ENCODE measurements at places on chromosomes 11 and 22.

- DNase-seq, result no peak
Measured at GRCh38 chr22:25389541-25389919, 170.1 kb downstream of the CRYBB2 start.

GRCh38 chr11:128596250-128596649 lies 8.9 kb upstream of the ETS1 start:
- DNase-seq, result no peak

DNA sequence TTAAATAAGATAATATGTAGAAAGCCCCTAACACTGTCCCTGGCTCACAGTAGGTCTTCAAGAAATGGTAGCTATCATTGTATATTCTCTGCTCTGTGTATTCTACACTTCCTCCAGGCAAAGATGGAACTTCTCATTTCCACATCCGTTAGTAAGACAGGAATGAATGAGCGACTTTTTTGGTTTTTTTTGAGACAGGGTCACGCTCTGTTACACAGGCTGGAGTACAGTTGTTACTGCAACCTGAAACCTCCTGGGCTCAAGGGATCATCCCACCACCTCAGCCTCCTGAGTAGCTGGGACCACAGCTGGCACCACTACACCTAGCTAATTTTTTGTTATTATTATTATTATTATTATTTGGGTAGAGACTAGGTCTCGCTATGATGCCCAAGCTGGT lies 2.3 kb upstream of the CLPB start:
- DNase-seq, result no peak

- peak; percentile 91 for DNase-seq
Measured at GRCh38 chr11:57426929-57427726, at the start of gene SLC43A3. Gene SLC43A3 (minus strand): TSS chr11:57427121. CDS start chr11:57426172, 949 bp downstream.

- no peak for DNase-seq
Measured at GRCh38 chr11:72669527-72669926, 4.7 kb downstream of the PDE2A start.

DNA sequence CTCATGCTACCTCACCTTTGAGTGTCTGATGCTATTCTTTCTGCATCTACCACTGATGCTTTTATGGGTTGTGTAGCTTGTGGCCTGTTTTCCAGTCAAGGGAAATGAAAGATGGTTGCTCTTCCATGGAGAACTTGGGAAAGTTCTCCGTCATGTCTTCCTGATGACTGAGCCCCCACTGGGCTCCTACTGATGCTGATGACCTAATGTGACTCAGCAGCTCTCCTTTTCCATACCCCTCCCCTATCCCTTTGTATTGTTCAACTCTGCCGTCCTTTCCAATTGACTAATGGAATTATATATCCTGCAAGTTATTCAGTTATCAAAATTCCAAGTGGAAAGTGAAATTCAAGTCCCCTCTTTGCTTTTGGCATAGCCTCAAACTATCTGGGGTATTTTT lies 44.7 kb downstream of the REXO2 start:
- DNase-seq, result no peak

- no peak for DNase-seq
Measured at GRCh38 chr11:102187416-102188151, 77.3 kb downstream of the YAP1 start.

- DNase-seq, result no peak
Measured at GRCh38 chr22:44256556-44257485, 55.9 kb downstream of the SHISAL1 start.

- DNase-seq, result peak; percentile 74
Measured at GRCh38 chr11:92152245-92152644, 72.4 kb upstream of the FAT3 start.

GRCh38 chr11:721741-722345 lies 15.8 kb downstream of the EPS8L2 start:
- no peak for DNase-seq

DNA sequence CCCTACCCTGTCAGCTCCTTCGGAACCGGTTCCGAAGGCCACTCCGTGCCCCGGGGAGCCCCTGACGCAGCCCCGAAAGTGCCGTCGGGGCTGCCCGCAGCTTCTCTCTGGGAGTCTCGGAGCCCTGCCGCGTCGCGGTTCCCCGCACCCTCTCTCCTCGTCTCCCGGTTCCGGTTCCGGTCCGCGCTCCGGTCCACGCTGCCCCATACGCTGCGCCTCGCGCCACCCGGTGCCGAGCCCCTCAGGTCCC lies 618 bp downstream of the MTA2 start:
- DNase-seq, result peak; percentile 54

- DNase-seq, result peak; percentile 89
Measured at GRCh38 chr11:65651589-65652510, 10.9 kb downstream of the RELA start.

DNA sequence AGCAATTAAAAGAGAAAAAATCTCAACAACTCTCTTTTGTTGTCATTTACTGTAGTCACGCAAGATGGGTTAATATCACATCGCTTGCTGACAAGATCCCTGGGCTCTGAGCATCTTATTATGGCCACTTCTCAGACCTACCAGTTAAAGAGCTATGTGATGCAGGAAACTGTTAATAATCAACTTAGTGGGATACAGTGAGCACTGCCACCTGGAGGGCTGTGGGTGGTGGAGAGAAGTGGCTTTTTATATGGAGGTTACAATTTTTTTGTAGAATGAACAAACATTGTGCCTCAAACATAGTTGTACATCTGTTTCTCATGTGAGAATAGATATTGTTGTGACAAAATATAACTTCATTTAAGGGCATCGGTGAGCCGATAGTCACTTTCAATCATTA lies 181.0 kb downstream of the TENM4 start:
- DNase-seq, result no peak

DNA sequence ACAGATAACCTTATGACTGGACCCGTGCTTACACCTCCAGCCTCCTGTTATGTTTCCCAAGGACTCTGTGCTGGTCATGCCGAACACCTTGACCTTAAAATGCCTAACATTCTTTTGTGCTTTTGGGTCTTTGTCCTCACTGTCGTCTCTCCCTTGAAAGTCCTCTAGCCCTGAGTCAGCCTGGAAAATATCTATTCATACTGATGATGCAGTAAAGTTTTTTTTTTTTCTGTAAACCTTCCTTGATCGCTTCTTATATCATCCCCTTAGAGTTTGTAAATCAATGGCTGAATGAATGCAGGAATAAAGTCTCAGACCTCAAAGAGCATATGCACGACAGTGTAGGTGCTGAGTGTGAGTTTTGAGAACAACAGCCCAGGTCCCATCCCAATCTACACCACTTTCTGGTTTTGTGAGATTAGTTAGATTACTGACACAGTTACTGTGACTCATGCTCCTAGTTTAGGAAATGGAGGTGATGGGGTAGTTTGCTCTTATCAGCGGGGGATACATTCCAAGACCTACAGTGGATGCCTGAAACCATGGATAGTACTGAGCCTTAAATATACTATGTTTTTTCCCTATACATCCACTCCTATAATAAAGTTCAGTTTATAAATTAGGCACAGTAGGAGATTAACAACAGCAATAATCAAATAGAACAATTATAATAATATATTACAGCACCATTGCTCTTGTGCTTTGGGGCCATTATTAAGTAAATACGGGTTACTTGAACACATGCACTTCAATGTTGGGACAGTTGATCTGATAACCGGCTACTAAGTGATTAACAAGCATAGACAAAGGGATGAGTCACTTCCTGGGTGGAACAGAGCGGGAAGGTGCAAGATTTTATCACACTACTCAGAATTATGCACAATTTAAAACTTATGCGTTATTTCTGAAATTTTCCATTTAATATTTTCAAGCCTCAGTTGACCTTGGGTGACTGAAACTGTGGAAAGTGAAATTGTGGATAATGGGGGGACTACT lies 8.6 kb downstream of the TCN1 start:
- DNase-seq, result no peak

- no peak for DNase-seq
Measured at GRCh38 chr11:4203603-4204360, 109.2 kb downstream of the RRM1 start.

DNA sequence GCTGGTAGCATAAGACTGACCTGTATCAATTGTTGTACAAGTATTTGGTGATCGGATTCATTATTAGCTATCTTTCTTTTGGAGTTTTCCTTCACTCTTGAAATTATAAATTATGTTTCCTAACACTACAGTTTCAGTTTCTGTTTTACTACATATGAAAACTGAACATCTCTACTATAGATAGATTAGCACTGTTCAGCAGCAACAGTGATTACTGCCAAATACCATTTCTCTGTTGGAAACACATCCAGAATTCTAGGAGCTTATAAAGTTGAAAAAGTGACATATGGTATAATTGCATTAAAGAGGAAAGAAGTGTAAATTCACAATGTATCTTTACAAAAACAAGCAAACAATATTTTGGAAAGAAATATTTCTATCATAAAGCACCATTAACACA lies 118.5 kb upstream of the GRIA4 start:
- DNase-seq, result no peak

DNA sequence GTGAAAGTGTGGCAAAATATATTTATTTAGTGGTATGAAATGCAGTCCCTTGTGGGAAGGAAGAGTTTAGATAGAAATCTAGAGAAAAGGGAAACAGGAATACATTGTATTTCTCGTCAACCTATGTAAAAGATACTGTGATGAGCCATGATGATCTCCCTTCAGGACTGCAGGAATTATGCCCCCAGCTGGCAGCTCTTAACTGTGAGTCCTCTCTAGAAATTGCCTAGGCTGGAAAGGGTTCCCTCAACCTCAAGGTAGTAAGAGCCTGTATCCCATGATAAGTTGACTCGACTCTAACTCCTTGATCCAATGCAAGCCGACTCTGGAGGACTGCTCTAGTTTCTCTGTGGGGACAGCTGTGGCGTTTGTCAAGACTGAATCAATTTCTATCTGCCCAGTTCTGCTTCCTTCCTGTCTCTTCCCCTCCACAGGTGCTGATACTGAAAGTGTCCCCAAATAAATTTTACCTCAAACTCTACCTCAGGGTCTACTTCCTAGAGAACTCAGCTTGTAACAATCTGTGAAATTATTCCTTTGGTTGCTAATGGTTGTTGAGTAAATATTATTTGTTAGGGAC lies 897.3 kb downstream of the METTL15 start:
- peak; percentile 41 for DNase-seq

DNA sequence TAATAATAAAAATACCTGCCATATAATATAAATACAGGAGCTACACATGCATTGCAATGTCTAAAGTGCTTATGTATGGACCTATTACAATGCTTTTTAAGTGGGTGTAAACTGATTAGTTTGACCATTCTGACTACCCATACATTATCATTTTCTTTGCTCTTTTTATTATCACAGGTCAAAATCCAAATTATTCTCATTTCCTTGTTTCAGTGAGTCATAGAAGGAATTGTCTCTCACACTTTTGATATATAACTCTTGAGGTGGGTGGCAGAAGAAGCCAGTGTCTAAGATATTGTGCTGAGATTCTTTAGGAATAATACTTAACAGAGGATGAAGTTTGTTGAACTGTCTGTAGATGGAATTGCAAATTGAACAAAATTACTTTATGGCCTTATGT lies 35.6 kb downstream of the GAS2 start:
- DNase-seq, result no peak

GRCh38 chr22:38866024-38866398 lies 6.0 kb downstream of the CBX6 start:
- no peak for DNase-seq

GRCh38 chr11:119381181-119381988 lies at the start of gene USP2:
Gene USP2 (minus strand): TSS chr11:119381690. CDS start chr11:119373480, 8,210 bp downstream.
- peak; percentile 83 for DNase-seq

- no peak for DNase-seq
Measured at GRCh38 chr11:64751580-64751979, 7.6 kb upstream of the RASGRP2 start.

- no peak for DNase-seq
Measured at GRCh38 chr11:22577854-22578253, 47.8 kb downstream of the FANCF start.

GRCh38 chr11:82194521-82194920 lies 539.1 kb downstream of the FAM181B start:
- DNase-seq, result no peak

DNA sequence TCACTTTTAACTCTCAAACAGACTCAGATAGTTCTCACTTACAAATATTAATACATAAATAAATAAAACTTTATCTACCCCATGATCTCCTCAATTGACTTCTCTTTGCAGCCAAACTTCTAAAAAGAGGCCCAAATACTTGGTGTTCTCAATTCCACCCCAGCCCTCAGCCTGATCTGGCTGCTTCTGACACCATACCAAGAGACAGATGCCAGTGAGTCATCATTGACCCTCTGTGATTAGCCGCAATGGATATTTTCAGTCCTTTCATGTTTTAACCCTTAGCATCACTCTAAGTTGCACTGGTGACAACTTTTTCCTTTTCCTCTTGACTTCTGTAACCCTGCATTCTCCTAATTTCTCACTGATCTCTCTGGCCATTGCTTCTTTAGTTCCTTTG lies 184.1 kb upstream of the ARHGAP20 start:
- DNase-seq, result no peak

- DNase-seq, result no peak
Measured at GRCh38 chr22:19503869-19504268, 20.3 kb downstream of the CLDN5 start.

- no peak for DNase-seq
Measured at GRCh38 chr22:38115423-38116205, 5.1 kb upstream of the BAIAP2L2 start.

GRCh38 chr11:2774173-2775082 lies 74.6 kb upstream of the KCNQ1OT1 start:
- no peak for DNase-seq

DNA sequence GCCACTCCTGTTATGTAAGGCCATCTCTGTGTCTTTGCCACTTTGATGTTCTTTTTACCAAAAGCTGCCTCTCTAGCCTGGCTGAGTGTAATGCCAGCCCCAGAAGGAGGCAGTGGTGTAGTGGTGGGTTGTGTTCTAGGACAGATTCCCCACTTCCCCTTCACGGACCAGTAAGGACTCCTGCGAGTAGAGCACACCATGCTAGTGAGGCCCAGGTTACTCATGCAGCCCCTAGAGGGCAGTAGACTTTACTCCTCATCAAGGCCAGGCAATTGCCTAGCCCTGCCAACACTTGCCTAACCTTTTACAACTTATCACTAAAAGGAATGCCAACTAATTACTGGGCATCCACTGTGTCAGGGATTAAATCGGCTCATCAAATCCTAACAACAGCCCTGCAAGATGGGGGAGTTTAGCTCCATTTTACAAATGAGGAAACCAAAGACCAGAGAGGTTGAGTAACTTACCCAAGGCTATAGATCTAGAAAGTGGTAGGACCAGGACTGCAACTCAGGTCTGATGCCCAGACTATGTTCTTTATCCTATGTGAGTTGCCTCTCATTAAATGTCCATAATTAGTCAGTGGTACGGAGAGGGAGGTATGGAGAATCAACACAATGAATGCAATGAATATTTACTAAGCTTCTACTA lies 75.3 kb downstream of the APIP start:
- DNase-seq, result no peak

GRCh38 chr22:44985906-44986527 lies 23.8 kb downstream of the PHF21B start:
- DNase-seq, result no peak

DNA sequence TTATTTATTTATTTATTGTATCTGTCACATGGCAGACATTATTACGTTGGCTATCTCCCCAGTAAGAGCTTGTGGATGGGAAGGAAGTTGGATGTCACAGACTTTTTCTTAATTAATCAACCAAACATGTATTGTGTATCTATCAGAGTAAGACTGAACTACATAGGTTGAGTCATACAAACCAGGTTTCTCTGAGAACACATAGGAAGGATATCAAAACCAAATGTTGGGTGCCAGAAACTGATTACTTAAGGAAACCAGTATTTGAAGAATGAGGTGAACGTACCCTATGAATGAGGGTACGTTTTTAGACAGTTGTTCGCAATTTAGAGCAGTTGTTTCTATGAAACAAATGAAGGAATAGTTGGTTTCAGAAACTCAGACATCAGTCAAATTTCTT lies 136.4 kb downstream of the SLC17A6 start:
- no peak for DNase-seq

- DNase-seq, result no peak
Measured at GRCh38 chr11:8756201-8756600, 73.6 kb downstream of the RPL27A start.
